ENCODE measurements at places on chromosomes 11 and 22.

- DNase-seq = no peak
These were observed 40.2 kb upstream of the SLC5A12 start for GRCh38 chr11:26762089-26762488.

DNA sequence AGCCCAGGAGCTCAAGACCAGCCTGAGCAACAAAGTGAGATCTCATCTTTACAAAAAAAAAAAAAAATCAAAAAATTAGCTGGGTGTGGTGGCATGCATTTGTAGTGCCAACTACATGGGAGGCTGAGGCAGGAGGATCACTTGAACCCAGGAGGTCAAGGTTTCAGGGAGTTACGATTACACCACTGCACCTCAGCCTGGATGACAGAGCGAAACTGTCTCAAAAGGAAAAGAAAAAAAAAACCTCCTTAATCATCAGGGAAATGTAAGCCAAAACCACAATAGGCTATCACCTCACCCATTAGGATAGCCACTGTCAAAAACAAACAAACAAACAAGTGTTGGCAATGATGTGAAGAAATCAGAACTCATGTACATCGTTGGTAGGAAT, 13.4 kb downstream of the DGCR2 start:
- no peak for DNase-seq

DNA sequence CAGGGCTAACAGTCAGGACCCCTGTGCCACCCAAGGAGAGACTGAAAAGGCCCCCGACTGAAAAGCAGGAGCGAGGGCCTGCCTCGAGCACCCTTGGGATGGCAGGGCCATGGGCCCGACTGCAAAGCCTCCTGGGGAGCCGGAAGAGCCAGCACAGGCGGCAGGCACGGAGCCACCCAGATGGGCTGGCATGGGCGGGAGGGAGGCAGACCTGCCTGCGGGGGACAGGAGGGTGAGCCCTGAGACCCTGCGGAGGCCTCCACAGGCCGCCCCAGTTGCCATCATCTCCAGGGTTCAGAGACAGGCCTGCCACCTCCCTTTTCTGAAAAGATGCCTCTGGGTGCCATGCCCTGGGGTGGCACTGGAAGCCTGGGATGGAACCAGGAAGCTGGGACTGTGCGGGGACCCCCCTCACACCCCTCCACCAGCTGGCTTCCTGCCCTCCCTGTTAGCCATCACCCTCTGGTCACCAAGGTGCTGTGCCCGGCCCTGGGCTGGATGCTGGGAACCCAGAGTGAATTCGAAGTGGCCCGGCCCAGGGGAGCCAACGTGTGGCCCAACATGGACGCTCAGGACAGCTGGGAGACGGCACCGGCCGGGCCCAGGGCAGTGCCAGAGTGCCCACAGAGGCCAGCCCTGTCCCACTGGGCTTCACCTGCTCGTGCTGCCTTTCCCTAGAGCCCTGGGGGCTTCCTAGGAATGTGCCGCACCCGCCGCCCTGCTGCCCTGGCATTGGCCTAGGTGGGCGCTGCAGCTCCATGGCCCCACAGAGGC, 13.8 kb downstream of the TSPAN32 start:
- DNase-seq = no peak

DNA sequence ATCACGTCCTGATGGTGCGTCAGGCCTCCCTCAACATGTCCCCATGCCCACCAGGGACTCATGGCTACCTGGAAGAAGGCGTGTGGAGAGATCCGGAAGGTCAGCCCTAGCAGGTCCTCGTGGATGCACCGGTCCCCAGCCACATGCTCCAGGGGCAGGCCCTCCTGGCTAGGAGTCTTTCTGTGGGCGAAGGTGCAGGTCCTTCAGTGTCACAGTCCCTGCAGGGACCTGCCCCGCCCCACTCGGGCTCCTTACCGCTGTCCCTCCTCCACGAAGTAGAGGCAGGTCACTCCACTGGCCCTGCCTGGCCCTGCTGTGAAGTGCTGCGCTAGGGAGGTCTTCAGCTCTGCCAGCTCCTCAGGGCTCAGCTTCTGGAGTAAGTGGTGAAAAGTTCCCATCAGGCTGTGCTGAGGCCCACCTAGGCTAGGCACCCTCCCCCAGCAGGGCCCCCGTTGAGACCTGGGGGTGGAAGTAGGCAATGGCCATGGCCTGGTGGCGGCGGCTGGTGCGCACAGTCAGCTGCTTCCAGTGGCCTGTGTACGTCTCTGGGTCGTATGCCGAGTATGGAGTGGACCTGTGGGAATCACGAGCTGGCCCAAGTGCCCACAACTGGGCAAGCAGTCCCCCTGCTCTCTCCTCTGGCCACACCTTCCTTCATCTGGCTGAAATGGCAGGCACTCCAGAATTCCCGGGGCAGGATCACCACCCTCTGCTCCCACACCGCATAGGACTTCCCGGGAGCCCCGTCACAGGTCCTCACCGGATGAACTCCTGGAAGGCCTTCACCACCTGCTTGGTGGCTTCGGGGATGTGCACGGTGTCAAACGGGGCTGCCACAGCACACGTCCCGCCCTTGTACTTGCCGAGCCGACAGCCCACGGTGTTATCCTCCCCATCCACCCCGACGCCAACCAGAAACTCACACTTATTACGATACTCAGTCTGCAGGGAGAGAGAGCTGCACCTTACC, 1.1 kb upstream of the RANBP1 start:
- DNase-seq = no peak
